Dorsolateral prefrontal cortex (tissue), 122 donors: ENCODE measurements at places on chromosomes 5 and 9.
A peak's percentile ranks its signal among the peaks of the same experiment; 100 is the strongest.

DNA sequence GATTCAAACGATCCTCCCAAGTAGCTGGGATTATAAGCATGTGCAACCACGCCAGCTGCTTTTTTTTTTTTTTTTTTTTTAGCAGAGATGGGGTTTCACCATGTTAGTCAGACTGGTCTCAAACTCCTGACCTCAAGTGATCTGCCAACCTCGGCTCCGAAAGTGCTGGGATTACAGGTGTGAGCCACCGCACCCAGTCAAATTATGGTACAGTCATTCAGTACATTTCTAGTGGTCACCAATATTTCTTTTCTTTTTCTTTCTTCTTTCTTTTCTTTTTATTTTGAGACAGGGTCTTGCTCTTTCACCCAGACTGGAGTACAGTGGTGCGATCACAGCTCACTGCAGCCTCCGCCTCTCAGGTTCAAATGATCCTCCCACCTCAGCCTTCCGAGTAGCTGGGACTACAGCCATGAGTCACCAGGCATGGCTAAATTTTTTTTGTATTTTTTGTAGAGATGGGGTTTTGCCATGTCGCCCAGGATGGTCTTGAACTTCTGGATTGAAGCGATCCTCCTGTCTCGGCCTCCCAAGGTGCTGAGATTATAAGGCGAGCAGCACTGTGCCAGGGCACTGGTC is 25.4 kb upstream of the DCP2 start:
- DNase-seq = no peak

GRCh38 chr9:110015759-110016158 is 192.2 kb downstream of the C9orf152 start:
- no peak for DNase-seq

- DNase-seq = no peak
Measured at GRCh38 chr5:153905219-153905618, 133.5 kb downstream of the FAM114A2 start.

DNA sequence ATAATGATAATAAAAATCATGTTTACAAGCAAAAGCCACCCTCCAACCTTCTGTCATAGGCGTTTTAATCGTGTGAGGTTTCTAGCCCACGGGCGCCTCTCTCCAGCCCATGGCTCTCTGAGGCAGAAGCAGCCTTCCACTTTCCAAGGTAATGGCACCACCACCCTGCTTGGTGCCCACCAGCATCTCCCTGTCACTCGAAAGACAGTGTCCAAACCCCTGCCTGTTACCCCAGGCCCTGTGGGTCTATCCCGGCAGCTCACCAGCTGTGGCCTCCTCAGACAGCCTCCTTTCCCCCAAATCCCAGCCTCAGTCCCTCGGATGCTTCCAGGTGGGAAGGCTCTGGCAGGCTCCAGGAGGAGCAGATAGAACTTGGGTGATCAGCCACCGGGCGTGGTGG is 123.8 kb upstream of the LPCAT1 start:
- peak; percentile 19 for DNase-seq

- no peak for DNase-seq
Measured at GRCh38 chr5:51185850-51186329, 197.4 kb upstream of the ISL1 start.

- no peak for DNase-seq
Measured at GRCh38 chr5:178486239-178486641, 104.0 kb downstream of the COL23A1 start.

- no peak for DNase-seq
Measured at GRCh38 chr9:109467936-109468335, 30.2 kb downstream of the PTPN3 start.

- DNase-seq = no peak
Measured at GRCh38 chr5:97400537-97400936, 217.5 kb upstream of the RIOK2 start.
